ENCODE measurements at places on chromosomes 12 and 14. TPM values are rescaled to one million over a fixed set of nuclear protein-coding genes. Genes with fewer than 3 reads are reported as not detected.

Gene TMEM253
- not detected for total RNA-seq

Gene WSCD2
- not detected for total RNA-seq

Gene KCNH3
- total RNA-seq, result not detected

Gene PCED1B
- 39.8 TPM for total RNA-seq

Gene KRT83
- total RNA-seq, result not detected

DNA sequence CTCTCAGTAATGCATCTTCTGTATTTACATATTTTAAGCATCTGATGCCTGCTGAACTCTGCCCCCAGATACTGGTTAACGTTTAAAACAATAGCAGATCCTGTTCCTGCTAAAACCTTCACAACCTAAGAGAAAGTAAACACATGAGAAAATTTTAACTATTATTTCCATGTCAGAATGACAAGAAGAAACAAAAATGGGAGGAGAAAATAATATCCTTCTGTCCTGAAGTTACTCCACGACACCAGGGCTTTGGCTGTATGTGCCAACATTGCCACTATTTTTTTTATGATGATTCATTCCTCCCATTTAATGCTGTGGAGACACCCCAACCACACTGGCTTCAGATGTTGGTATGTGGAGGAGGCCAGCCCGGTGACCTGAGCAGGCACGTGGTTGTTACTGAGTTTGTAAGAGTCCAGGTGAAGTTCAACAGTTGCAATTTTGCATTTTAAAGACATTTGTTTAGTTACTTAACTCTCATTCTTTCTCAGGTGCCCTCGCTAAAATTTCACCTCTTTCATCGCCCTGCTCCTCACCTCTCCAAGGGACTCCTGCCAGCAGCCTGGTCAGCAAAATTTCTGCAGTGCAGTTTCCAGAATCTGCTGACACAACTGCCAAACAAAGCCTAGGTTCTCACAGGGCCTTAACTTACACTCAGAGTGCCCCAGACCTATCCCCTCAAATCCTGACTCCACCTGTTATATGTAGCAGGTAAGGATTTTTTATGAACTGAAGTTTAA is 65.5 kb upstream of the SLCO1C1 start:
- DNase-seq, result no peak
- no peak overlapping the region for H3K4me3 ChIP-seq
- H3K27me3 ChIP-seq, result no peaks in the 10 kb centered on the region
- no peaks in the 10 kb centered on the region for H3K4me1 ChIP-seq
- no peaks in the 10 kb centered on the region for H3K36me3 ChIP-seq

DNA sequence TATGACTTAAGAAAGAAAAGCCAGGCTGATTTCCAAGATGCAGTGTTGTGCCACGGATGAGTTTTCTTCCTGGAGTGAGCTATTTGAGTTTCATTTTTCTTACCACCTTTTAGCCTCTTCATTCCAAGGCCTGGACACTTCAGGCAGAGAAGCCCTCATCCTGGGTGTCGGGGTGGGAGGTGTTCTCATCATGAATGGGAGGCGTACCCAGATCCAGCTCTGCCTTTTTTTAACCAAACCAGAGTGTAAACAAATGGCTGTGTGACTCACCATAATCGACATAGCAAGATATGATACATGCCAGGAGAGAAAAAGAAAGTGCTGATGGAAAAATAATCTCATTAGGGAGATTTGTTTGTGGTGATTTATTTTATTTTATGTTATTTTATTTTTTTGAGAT is 79.9 kb downstream of the ARF6 start:
- peak overlapping the region; percentile 62 for H3K4me3 ChIP-seq
- H3K36me3 ChIP-seq, result no peaks in the 10 kb centered on the region
- no peaks in the 10 kb centered on the region for H3K27me3 ChIP-seq
- peaks cover 72% of the 10 kb centered on the region for H3K4me1 ChIP-seq

DNA sequence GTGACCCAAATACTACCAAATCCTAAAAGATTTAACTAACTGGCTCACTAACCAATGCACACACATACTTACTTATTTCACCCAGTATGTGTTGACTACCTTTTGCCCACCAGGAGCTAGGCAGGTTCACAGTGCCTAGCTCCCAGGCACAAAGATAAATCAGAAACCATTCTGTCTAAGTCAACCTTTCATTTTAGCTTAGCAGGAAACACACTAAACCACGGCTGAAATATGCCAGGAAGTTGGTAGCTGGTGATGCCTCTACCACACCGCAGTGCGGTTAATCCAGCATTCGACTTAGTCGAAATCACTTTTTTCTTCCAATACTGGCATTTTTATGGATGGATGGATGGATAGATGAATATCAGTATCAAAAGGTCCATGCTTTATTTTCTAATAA is 597.7 kb downstream of the DIO2 start:
- H3K4me3 ChIP-seq, result no peak overlapping the region
- no peak for DNase-seq
- no peak overlapping the region for H3K27ac ChIP-seq
- no peaks in the 10 kb centered on the region for H3K27me3 ChIP-seq
- H3K36me3 ChIP-seq, result no peaks in the 10 kb centered on the region
- H3K4me1 ChIP-seq, result no peaks in the 10 kb centered on the region

Gene PSME1
- 435 TPM for total RNA-seq

DNA sequence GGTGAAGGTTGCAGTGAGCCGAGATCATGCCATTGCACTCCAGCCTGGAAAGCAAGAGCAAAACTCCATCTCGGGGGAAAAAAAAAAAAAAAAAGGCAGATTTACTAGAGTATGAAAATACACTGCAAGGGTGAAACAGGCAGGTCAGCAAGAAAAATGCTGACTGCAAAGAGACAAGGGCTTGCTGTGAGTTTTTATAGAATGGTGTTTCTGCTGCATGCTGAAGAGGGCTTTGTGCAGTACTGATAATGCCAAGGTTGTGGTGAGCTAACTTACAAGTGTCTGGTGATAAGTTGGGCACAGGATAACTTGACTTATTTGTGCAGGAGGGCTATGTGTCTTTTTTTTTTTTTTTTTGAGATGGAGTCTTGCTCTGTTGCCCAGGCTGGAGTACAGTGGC is 25.9 kb upstream of the SRP54 start:
- no peaks in the 10 kb centered on the region for H3K27me3 ChIP-seq
- H3K4me1 ChIP-seq, result no peaks in the 10 kb centered on the region
- peaks cover 27% of the 10 kb centered on the region for H3K36me3 ChIP-seq
